Activated naive CD4-positive, alpha-beta T cell treated with anti-CD3 and anti-CD28 coated beads for 36 hours (primary cell): ENCODE measurements at places on chromosomes 4 and X. TPM values are rescaled to one million over a fixed set of nuclear protein-coding genes. Genes with fewer than 3 reads are reported as not detected.

- H3K27me3 ChIP-seq: no peaks in the 10 kb centered on the region
- no peak for DNase-seq
- no peak overlapping the region for H3K27ac ChIP-seq
- H3K36me3 ChIP-seq: no peaks in the 10 kb centered on the region
Measured at GRCh38 chr4:122765692-122766352, 33.3 kb downstream of the BBS12 start.

GRCh38 chr4:82213485-82214417 is 160.0 kb downstream of the HNRNPD start:
- peak; percentile 22 for DNase-seq
- no peaks in the 10 kb centered on the region for H3K36me3 ChIP-seq
- H3K27ac ChIP-seq: no peak overlapping the region

- DNase-seq: no peak
- H3K27me3 ChIP-seq: no peaks in the 10 kb centered on the region
- H3K36me3 ChIP-seq: no peaks in the 10 kb centered on the region
- peaks cover 18% of the 10 kb centered on the region for H3K4me1 ChIP-seq
- H3K4me3 ChIP-seq: peak overlapping the region; percentile 52
Measured at GRCh38 chr4:139266208-139266582, 13.8 kb downstream of the MGARP start.

BST1 gene
- total RNA-seq: 0.74 TPM

STPG2 gene
- total RNA-seq: not detected

CT45A3 gene
- total RNA-seq: not detected
